Subcutaneous adipose tissue (tissue), 4 donors: ENCODE measurements at places on chromosomes 16 and 17. TPM values are rescaled to one million over a fixed set of nuclear protein-coding genes. Genes with fewer than 3 reads are reported as not detected.

The CEP295NL gene
- 5.4 TPM for total RNA-seq

The PDILT gene
- total RNA-seq = not detected

The XYLT2 gene
- 7.2 TPM for total RNA-seq

The SLC38A7 gene
- 11.7 TPM for total RNA-seq

The FTSJ3 gene
- 38.6 TPM for total RNA-seq

The KRT24 gene
- not detected for total RNA-seq

The KRT36 gene
- not detected for total RNA-seq

The DYNLL2 gene
- 15.0 TPM for total RNA-seq

The CCL7 gene
- total RNA-seq = not detected

The NEUROD2 gene
- total RNA-seq = not detected

The KRT27 gene
- not detected for total RNA-seq

The CDH8 gene
- total RNA-seq = not detected

The UTS2R gene
- not detected for total RNA-seq

The NLRC3 gene
- 0.88 TPM for total RNA-seq

The CSF3 gene
- total RNA-seq = not detected

The C16orf92 gene
- not detected for total RNA-seq

The FKBP10 gene
- total RNA-seq = 34.8 TPM

The CRYM gene
- total RNA-seq = 1.9 TPM

The SCIMP gene
- total RNA-seq = 6.8 TPM

The ALDH3A1 gene
- 1.1 TPM for total RNA-seq

The LGALS9 gene
- total RNA-seq = 32.6 TPM

The SLC47A1 gene
- 1.3 TPM for total RNA-seq

The CBLN1 gene
- total RNA-seq = 1.0 TPM

The CRHR1 gene
- total RNA-seq = not detected

The HYDIN gene
- total RNA-seq = not detected

The CLEC10A gene
- 16.6 TPM for total RNA-seq

The STARD3 gene
- total RNA-seq = 39.2 TPM

The KRTAP4-3 gene
- total RNA-seq = not detected
